ENCODE measurements at places on chromosomes 7 and 10.

- no peak for DNase-seq
These were observed 460.8 kb downstream of the NRG3 start for GRCh38 chr10:82335831-82336230.

- DNase-seq, result no peak
These were observed 99.4 kb downstream of the EBF3 start for GRCh38 chr10:129864601-129865126.

DNA sequence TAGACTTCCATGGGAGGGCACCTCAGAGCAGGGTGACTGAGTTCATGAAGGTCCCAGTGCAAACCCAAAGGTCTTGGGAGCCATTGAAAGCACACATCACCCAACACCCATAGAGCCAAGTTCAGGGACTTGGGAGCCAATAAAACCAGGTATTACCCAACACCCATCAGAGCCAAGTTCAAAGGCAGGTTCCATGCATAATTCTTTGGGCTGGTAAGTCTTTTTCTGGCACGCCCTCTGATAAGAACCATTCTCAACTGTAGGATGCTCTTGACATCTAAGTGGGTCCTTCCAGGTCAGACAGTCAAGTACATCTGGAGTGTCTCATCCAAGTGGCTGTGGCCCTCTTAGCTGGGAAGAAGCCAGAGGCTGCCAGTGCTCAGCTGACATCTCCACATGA, 63.2 kb downstream of the EBF3 start:
- DNase-seq, result no peak

GRCh38 chr10:68566955-68567354, 6.8 kb downstream of the TET1 start:
- DNase-seq, result no peak

DNA sequence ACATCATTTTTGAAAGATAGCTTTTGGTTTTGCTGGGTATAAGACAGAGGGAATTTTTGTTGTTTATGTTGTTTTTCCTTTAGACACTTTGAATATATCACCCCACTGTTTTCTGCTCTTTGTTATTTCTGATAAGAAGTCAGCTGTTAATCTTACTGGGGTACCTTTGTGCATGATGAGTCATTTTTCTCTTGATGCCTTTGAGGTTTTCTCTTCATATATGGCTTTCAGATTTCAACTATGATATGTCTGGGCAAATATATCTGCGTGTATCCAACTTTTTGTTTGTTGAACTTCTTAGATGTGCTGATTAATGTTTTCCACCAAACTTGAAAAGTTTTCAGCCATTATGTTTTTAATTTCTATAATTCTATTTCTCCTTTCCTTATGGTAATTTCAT, 208.6 kb upstream of the TMEM72 start:
- no peak for DNase-seq

DNA sequence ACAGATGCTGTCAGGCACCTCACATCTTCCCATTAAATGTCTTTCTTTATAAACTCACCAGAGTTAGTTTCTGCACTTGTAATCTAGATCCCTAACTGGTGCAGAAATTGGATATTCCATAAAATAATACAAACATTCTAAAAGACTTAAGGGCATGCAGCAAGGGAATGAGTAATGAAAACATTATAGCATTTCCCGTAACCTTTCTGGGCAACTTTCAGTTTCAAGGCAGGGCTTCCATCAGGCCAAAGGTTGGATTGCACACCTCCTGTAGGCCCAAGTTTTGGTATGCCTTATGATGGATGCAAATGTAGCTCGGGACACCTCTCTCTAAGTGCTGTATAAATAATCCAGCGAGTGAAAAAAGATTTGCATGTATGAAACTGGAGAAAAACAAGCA, 129.9 kb upstream of the LYZL2 start:
- DNase-seq, result no peak

GRCh38 chr10:26331371-26331770, 106.8 kb upstream of the APBB1IP start:
- DNase-seq, result no peak

- DNase-seq, result no peak
These were observed 119.8 kb downstream of the SLIT1 start for GRCh38 chr10:97065686-97066660.

DNA sequence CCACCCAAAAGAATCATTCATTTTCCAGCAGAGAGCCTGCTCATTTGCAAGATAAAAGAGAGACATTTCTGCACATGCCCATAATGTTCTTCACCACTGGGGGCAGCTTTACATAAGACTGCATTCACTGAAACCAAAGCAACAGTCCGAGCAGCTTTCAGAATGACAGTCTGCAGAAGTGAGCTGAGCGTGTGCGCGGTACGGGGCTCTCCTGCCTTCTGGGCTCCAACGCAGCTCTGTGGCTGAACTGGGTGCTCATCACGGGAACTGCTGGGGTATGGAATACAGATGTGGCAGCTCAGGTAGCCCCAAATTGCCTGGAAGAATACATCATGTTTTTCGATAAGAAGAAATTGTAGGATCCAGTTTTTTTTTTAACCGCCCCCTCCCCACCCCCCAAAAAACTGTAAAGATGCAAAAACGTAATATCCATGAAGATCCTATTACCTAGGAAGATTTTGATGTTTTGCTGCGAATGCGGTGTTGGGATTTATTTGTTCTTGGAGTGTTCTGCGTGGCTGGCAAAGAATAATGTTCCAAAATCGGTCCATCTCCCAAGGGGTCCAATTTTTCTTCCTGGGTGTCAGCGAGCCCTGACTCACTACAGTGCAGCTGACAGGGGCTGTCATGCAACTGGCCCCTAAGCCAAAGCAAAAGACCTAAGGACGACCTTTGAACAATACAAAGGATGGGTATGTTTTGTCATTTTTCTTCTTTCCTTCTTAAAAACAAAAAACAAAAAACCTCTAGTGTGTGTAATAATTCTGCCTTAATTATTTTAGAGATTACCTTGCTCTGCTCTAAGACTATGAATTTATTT, at the start of gene LRRTM3:
LRRTM3 (plus strand) TSS at position 141 of the 820 bp plus-strand sequence.
- peak; percentile 2 for DNase-seq

GRCh38 chr10:88881922-88882645, 2.0 kb downstream of the STAMBPL1 start:
- DNase-seq, result no peak

DNA sequence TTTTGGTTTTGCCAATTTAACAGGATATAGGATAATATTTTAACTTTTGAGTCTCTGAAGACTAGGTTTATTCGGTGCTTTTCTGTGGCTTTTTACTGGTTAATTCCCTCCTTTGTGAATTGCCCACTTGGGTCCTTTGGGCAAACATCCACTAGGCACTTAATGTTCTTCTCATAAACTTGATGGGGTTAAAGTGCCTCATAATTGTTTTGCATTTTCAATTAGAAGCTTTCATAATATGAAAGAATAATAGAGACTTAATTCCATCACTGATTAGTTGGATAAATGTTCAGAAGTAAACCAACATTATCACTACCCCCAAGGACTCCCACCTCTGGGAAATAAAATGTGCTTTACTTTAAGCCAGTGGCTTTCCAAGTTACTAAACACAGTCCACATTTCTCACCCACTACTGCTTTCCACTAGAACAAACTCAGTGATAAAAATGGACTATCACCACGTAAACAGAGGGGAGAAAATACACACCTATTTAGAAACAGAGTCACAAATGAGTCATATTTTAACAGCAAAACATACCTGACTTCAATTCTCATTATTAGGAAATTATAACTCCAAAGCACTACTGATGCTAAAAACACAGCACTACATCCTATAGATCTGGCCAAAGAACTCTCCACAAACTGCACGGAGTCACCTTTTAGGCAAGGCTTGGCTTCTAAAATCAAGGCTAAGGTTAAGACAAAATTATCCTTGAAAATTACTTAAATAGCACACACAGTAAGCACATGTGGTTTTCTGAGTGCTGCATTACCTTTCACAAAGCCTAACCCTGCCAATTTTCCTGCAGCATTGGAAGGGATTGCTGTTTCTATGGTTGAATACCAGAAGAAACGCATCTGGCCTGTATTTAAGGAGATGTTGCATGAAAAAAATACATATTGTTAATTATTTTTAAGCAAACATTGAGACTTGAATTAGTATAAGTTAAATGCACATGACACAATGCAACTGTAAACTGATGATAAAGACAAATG, 41.2 kb downstream of the PARD3 start:
- DNase-seq, result no peak

GRCh38 chr7:25803117-25803887, 348.7 kb upstream of the NFE2L3 start:
- DNase-seq, result no peak

- DNase-seq, result no peak
These were observed 305.4 kb downstream of the KCNMA1 start for GRCh38 chr10:77332256-77332655.

- DNase-seq, result no peak
These were observed 164.1 kb downstream of the PTEN start for GRCh38 chr10:88027570-88027969.

DNA sequence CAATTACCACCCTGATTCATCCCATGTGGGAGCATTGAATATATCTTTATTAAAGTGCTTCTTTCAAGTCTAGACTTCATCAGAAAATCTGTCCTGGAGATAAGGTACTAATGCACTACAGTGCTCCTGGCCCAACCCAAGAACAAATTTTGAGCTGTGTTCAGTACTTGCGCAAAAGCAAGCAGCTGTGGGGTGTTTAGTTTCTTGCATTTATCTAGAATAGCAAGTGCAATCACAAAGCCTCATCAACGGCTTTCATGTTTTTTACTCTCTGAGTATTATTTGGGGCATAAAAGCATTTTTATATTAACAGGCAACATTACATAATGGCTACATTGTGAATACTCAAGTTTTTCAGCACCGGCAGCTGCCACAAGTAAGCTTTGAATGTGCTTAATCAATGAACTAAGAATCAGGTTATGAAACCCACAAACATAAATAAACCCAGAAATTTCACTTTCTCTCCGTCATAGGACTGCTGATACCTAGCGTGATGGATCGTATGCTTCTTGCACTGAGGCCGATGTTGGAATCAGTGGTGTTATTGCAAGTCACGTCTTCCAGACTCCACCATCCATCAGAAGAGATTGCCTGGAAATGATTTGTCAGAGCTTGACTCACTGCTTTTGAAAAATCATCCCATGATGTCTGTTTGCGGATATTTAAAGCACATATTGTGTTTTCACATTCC, 113.1 kb downstream of the CTTNBP2 start:
- DNase-seq, result no peak

DNA sequence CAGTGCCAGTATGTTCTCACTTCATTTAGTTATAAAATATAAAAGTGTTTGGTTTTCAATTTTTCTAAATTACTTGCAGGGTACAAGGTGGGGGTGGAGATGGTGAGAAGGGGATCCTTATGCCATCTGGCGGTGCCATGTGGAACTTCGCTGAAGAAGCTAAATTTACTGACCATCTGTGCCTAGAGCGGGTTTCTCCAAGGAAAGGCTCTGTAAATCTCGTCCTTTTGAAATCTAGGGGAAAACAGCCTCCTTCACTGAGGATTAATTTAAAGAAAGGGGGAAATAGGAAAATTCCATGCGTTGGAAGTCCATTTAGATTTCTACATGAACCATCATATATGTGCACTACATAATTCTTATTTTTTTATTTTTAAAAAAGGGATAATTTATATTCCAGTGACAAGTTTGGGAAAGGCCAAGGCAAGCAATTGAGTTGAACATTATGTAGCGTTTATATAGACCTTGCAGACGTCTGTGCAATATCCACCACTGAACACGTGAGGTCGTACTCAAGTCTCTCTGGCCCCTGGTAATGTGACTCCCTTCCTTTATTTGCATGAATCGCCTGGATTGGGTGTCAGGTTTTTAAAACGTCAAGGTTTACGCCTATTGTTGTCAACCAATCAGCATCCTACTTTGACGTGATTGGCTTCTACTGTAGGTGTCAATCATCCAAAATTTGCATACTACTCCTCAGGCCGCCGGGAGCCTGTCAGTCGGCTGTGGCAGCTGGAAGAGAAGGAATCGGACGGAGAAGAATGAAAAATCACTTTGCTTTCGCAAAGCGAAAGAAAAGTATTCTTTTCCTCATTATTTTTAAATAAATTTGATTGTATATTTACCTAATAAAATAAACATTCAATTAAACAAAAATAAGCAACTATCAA, 297.1 kb upstream of the NFE2L3 start:
- no peak for DNase-seq

GRCh38 chr7:150979713-150980390, 1.7 kb upstream of the KCNH2 start:
- DNase-seq, result no peak

- DNase-seq, result no peak
These were observed 1.8 kb upstream of the ATG9B start for GRCh38 chr7:151025924-151026671.

- no peak for DNase-seq
These were observed 35.3 kb downstream of the ARID5B start for GRCh38 chr10:61936770-61937169.

DNA sequence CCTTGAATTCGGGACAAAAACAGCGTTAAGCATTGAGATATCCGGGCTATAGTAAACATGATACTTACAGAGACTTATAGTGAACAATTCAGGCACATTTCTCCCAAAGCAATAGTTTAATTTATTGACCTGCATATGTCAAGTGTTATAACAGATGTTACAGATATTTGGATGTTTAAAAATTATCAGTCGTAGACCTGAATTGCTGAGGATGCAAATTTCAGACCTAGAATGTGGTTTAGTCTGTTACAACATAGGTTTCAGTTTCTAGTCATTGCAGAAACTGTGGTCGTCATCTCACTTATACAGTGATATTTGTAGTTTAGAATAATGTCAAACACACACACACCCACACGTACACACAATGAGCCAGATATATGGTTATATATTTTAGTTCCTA, 85.2 kb downstream of the VTI1A start:
- no peak for DNase-seq

DNA sequence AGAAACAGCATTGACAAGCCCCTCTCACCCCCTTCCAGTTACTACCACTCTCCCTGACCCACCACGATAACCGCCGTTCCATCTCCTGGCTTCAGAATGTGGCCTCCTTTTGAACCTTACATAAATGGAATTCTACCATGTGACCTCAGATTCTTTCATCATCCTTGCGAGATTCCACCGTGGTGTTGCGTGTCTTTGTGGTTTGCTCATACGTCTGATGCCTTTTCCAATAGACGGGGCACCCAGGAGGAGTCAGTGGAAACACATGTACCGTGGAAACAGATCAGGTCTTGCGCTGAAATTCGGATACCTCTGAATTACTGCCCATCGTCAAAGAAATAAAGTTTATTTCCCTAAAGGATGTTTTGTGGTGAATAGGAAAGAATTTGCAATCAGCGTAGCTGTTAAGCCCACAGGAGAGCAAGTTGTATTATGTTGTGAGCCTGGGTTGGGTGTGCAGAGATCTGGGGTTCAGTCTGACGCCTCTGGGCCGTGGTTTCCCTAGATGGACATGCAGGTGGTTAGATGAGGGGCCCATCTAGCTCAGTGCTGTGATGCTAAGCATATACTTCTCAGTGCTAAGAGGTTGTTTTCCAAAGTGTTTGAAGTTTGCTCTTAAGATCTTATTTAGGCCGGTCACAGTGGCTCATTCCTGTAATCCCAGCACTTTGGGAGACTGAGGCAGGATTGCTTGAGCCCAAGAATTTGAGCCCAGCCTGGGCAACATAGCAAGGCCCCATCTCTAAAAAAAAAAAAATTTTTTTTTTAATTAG, 29.1 kb downstream of the GTF2IRD1 start:
- DNase-seq, result no peak

GRCh38 chr7:584122-584465, 64.4 kb upstream of the PDGFA start:
- peak; percentile 75 for DNase-seq

Data from stimulated activated CD4-positive, alpha-beta T cell treated with anti-CD3 and anti-CD28 coated beads, TNF-alpha, amount 100 ng/mL, for 48 hours (primary cell).